ENCODE measurements at places on chromosomes 4 and X.

- DNase-seq, result no peak
Measured at GRCh38 chrX:130386408-130386808, 934 bp upstream of the GPR119 start.

GRCh38 chr4:94412658-94413038 lies 39.1 kb upstream of the PDLIM5 start:
- DNase-seq, result no peak

GRCh38 chr4:159175085-159175988 lies 72.5 kb downstream of the RAPGEF2 start:
- peak; percentile 4 for DNase-seq

DNA sequence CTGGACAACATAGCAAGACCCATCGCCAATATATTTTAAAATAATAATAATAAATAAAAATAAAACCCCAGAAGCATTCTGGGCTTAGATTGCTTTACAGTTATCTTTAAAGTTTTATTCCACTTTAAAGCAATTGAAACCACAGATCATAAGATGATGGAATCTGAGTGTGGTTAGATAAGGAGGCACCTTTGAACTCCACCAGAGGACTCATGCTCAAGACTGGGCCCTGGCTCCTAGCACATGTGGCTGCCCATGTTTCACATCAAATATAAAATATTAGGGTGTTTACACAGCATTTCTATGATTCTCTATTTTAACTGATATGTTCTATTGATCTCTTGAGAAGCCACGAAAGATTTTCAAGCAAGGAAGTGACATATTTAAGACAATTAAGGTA lies 52.6 kb upstream of the BBS12 start:
- no peak for DNase-seq

GRCh38 chr4:185309770-185310169 lies 86.0 kb downstream of the LRP2BP start:
- DNase-seq, result no peak

- no peak for DNase-seq
Measured at GRCh38 chr4:16588651-16589050, 309.8 kb downstream of the LDB2 start.

GRCh38 chrX:103360092-103360491 lies 3.8 kb downstream of the TCEAL9 start:
- DNase-seq, result no peak

- no peak for DNase-seq
Measured at GRCh38 chrX:118660085-118660484, 67.3 kb upstream of the IL13RA1 start.

GRCh38 chr4:175418516-175418915 lies 393.5 kb downstream of the GPM6A start:
- DNase-seq, result no peak

- DNase-seq, result no peak
Measured at GRCh38 chr4:122481766-122482405, 25.4 kb upstream of the IL2 start.

DNA sequence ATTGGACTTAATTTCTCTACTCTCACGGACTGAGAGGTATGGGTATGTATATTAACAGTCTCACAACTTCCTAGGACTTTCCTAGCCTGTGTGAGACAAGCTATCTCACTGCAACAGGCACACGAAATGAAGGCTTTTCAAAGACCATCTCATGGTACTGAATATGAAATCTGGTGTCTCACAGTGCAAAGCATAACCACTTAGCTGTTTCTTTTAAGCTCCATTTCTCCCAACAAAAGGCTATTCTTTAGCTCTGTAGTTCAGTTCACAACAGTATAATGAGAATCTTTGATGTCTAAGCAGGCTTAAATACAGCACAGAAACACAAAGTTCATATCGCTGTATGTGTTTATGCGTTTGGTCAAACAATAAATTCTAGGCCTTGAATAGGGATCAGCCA lies 116.2 kb upstream of the PCDH18 start:
- no peak for DNase-seq

DNA sequence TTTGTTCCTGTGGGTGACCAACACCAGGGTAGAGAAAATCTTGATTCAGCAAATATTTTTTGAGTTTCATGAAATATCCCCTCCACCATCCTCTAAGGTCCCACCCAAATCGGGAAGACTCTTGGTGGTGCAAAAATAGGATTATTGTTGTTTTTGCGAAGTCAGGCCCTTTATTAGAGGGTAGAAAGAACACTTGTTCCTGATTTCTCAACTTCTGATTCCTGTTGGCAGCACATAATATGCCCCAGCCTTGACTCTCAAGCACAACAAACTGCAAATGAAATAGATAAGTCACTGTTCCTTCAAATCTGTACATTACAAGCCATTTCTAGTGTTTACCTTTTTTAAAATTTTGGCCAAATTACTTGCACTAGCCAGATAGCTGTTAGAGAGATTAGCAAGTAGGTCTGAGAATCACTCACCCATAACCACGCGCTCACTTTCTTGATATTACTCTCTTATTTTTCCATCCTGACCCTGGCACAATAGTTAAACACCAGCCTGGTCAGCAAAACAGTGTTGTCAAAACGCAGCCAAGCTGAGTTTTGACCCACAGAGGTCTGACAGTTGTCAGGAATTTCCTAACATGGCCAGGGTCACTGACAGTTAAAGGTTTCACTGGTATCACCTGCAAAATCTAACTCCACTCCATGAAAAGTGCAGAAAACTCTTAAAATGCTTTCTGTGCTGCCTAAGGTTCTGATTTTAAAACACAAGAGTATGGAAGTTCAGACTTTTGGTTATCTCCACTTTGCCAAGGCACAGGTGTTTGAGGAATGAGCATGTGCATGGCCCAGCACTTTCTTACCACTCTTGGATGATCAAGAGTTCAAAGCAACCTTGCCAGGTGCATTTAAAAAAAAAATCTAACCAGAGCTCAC lies 69.8 kb downstream of the RBM47 start:
- no peak for DNase-seq

GRCh38 chrX:153669901-153670731 lies 3.5 kb downstream of the PNCK start:
- DNase-seq, result no peak

DNA sequence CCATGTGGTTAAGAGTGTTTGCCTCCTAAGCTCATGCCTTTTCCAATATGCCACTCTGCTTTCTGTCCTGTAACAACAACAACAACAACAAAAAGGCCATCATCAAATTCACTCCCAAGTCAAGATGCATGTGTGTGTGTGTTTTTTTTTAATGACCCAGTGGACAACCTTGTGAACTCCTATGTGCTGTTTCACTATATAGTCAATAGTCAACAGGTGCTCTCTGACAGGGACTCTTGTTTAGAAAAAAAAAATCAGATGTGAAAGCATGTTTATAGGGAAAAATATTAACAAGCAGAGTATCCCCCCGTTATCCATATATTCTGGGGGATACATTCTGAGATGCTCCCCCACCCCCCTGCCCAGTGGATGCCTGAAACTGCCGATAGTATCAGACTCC lies 50.6 kb upstream of the BEND2 start:
- no peak for DNase-seq

DNA sequence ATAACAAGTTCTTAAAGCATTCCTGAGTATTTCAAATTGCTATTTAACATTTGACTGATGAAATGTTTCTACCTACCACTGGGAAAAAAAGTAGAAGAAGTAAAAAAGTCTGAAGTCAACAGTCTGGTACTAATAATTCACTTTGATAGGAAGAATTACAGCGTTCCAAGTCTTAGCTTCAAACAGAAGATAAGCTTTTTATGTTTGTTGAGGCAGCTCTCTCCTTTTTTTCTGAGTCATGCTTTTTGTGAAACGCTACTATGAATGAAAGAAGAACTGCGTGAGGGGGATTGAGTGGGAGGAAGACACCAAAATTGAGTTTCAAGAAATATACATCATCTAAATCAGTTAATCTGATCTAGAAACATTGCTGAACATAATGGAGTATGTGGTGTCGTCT lies 13.0 kb upstream of the KDR start:
- DNase-seq, result no peak

DNA sequence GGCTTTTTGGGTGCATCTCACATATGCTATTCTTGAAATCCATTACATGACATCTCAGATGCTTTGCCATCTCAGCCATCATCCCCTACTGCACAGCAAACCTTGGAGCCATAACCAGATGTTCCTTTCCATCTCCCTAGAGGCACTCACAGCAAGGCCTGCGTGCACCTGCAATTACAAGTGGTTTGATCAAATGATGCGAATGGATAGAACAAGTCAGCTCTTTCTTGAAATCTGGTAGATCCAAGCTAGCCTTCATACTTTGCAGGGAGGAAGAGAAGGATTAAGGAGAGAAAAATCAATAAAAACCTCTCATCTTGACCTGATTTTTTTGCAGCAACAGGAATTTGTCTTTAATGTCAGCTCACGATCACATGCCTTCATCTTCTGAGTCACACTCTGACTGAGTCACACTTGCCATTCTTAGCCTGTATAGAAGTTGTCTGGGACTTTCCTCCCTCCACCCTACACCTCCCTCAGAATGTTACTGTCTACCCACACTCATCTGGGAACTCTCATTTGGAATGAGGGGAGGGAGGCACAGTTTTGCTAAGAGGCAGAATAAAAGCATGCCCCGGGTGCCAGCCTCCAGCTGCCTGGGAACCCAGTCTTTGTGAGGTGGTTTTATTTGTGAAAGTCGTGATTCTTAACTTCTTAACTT lies 11.9 kb upstream of the TRIML1 start:
- no peak for DNase-seq

All from stimulated activated CD8-positive, alpha-beta memory T cell treated with anti-CD3 and anti-CD28 coated beads, Interleukin-4, amount 100 ng/mL, for 1 hour (primary cell).